ENCODE measurements at places on chromosomes 2 and 18. TPM values are rescaled to one million over a fixed set of nuclear protein-coding genes. Genes with fewer than 3 reads are reported as not detected.
A peak's percentile ranks its signal among the peaks of the same experiment; 100 is the strongest.

The DSC2 gene
- total RNA-seq = 0.58 TPM

The GAREM1 gene
- total RNA-seq = 6.2 TPM

The NEUROD1 gene
- total RNA-seq = not detected

The SLC5A7 gene
- not detected for total RNA-seq

The SAP130 gene
- total RNA-seq = 23.1 TPM

The EIPR1 gene
- 17.8 TPM for total RNA-seq

The CDH7 gene
- total RNA-seq = not detected

The NEU4 gene
- 1.3 TPM for total RNA-seq

The MPP4 gene
- 0.37 TPM for total RNA-seq

DNA sequence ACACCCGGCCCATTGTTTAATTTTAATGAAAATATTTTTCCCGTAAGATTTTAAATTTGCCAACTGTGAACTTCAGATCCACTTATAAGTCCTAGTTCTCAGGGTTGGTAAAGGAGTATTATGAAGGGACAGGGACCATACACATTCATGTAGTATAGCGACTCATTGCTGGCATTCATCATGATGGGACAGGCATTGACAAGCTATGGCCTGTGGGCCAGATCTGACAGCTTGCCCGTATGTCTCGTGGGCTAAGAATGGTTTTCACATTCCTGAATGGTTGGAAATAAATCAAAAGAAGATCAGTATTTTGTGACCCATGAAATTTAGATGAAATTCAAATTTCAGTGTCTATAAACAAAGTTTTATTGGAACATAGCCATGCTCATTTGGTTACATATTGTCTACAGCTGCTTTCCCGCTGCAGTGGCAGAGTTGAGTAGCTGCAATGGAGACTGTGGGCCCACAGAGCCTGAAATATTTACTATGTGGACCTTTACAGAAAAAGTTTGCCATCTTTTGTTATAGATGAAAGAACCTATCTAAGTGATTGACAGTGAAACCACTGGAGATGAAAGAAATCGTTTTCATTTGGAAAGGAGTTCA, 4.1 kb downstream of the RAPGEF4 start:
- H3K27ac ChIP-seq = no peak overlapping the region
- peaks cover 4% of the 10 kb centered on the region for H3K27me3 ChIP-seq
- H3K4me3 ChIP-seq = no peak overlapping the region
- H3K36me3 ChIP-seq = peaks cover 4% of the 10 kb centered on the region
- DNase-seq = no peak
- H3K4me1 ChIP-seq = peaks cover 7% of the 10 kb centered on the region

- no peaks in the 10 kb centered on the region for H3K36me3 ChIP-seq
- H3K4me1 ChIP-seq = peaks cover 66% of the 10 kb centered on the region
- peak overlapping the region; percentile 39 for H3K4me3 ChIP-seq
- peak overlapping the region; percentile 92 for H3K27ac ChIP-seq
- no peaks in the 10 kb centered on the region for H3K27me3 ChIP-seq
Measured at GRCh38 chr18:10139783-10140410, 226.1 kb downstream of the VAPA start.

DNA sequence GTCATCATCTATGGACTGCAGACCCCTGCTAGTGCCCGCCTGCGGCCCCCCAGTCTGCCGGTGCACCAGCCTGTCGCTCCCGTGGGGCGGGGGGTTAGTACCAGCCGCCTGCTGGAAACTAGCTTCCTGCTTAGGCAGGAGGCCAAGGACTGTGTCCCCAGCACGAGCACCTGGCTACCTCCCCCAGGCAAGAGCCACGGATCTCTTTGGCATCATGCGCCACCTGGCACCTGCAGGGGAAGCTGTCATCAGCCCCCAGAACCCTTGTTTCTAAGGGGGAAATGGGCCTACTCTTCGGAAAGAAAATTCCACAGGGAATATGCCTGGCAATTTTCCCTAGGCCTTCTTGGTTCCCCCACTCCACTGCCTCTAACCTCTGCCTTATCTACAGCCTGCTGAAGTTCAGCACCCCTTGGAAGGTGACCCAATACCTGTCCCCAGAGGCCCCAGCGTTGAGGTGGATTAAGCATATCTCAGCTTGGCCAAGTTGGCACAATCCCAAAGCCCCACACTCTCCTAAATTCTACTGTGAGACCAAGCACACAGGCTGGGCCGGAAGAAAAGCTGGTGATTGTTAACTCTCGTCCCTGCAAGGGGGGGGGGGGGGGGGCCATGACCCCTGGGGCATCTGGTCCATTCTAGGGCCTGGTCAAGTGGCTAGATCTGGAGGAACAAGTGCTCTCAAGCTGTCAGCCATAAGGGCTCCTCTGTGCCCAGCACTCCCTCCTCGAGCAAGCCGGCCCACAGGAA, 62.0 kb upstream of the POMC start:
- H3K27me3 ChIP-seq = no peaks in the 10 kb centered on the region
- no peak overlapping the region for H3K4me3 ChIP-seq
- peaks cover 20% of the 10 kb centered on the region for H3K36me3 ChIP-seq
- no peak for DNase-seq
- peaks cover 16% of the 10 kb centered on the region for H3K4me1 ChIP-seq
- H3K27ac ChIP-seq = no peak overlapping the region

GRCh38 chr2:236553522-236553921, 16.1 kb upstream of the ACKR3 start:
- H3K4me3 ChIP-seq = no peak overlapping the region
- H3K27ac ChIP-seq = peak overlapping the region; percentile 82
- peaks cover 45% of the 10 kb centered on the region for H3K4me1 ChIP-seq
- peaks cover 3% of the 10 kb centered on the region for H3K36me3 ChIP-seq
- H3K27me3 ChIP-seq = no peaks in the 10 kb centered on the region

DNA sequence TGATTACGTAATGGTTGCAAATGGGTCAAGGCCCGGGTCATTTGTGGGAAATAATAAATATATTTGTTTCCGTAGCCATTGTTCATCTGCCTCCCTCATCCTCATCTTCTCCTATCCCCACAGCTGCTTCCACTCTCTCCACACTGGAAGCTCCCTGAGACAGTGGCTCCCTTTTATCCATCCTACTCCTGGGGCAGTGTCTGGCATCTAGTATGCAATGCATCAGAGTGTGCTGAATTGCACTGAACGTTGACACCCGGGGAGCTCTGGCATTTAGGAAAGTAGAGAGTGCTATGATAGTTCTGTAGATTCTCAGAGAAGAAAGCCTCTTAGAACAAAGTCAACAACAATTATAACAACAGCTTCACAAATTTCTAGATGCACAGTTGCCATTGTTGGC, 45.5 kb upstream of the NAB1 start:
- no peak overlapping the region for H3K4me3 ChIP-seq
- H3K36me3 ChIP-seq = no peaks in the 10 kb centered on the region
- H3K27me3 ChIP-seq = no peaks in the 10 kb centered on the region
- H3K27ac ChIP-seq = no peak overlapping the region

- peak overlapping the region; percentile 57 for H3K27ac ChIP-seq
- peak overlapping the region; percentile 88 for H3K4me3 ChIP-seq
- peaks cover 31% of the 10 kb centered on the region for H3K4me1 ChIP-seq
- H3K27me3 ChIP-seq = no peaks in the 10 kb centered on the region
Measured at GRCh38 chr18:49459404-49460171, 857 bp downstream of the DYM start.

- H3K4me3 ChIP-seq = peak overlapping the region; percentile 10
- no peaks in the 10 kb centered on the region for H3K27me3 ChIP-seq
- peaks cover 60% of the 10 kb centered on the region for H3K4me1 ChIP-seq
- no peak for DNase-seq
- H3K36me3 ChIP-seq = no peaks in the 10 kb centered on the region
Measured at GRCh38 chr2:145108361-145108778, 588.5 kb upstream of the ZEB2 start.

DNA sequence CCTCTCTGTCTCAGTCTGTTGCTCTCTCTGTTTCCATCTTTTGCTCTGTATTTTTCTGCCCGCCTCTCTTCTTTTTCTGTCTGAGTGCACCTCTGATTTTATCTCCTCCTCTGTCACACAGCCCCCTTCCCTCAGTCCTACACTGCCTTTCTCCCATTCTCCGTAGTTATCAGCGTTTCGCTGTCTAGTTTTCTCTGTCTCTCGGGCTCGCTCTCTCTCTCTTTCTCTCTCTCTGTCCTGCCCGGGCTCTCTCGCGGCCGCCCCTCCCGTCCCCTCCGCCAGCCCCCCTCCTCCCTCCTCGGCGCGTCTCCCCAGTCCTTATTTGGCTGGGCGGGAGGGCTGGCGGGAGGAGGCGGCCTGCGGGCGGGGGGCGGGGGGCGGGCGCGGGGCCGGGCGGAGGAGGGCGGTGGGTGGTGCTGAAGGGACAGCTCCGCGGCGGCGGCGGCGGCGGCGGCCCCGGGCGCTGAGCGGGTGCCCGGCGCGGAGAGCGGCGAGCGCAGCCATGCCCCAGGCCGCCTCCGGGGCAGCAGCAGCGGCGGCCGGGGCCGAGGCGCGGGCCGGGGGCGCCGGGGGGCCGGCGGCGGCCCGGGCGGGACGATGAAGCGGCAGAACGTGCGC, at the start of gene KCNK3:
KCNK3 (plus strand) TSS at position 444 of the 618 bp plus-strand sequence; CDS start at position 598, 154 bp downstream.
- peaks cover 48% of the 10 kb centered on the region for H3K27me3 ChIP-seq
- peak within 1 kb of the TSS; percentile 67 for H3K4me3 ChIP-seq
- no peak for DNase-seq
- H3K4me1 ChIP-seq = peaks cover 35% of the 10 kb centered on the region
- H3K27ac ChIP-seq = peak within 1 kb of the TSS; percentile 94

GRCh38 chr2:152234277-152234676, 58.7 kb upstream of the STAM2 start:
- no peak overlapping the region for H3K4me3 ChIP-seq
- no peaks in the 10 kb centered on the region for H3K4me1 ChIP-seq
- DNase-seq = no peak
- H3K36me3 ChIP-seq = no peaks in the 10 kb centered on the region

DNA sequence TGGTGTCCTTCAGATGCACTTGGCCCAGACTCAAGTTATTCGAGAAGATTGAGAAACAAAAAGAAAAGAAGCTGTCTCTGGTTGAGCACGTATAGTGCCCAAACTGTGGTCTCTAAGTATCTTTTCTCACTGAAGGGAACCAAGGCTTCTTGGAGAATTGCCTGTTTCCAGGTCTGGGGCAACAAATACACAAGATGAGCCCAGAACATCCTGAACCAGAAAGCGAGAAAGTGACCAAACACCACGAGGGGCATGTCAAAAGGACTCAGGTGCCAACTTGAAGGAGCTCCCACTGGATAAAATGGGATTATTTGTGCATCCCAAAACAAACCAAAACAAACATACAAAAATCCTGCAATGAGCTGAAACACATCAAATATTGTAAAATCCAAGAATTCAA, 13.6 kb upstream of the ATOH8 start:
- H3K27ac ChIP-seq = no peak overlapping the region
- H3K36me3 ChIP-seq = peaks cover 1% of the 10 kb centered on the region
- no peak for DNase-seq
- H3K4me3 ChIP-seq = no peak overlapping the region
- peaks cover 13% of the 10 kb centered on the region for H3K27me3 ChIP-seq
- H3K4me1 ChIP-seq = peaks cover 41% of the 10 kb centered on the region

GRCh38 chr2:101150306-101151145, 656 bp downstream of the TBC1D8 start:
- H3K4me1 ChIP-seq = peaks cover 29% of the 10 kb centered on the region
- peaks cover 3% of the 10 kb centered on the region for H3K27me3 ChIP-seq

DNA sequence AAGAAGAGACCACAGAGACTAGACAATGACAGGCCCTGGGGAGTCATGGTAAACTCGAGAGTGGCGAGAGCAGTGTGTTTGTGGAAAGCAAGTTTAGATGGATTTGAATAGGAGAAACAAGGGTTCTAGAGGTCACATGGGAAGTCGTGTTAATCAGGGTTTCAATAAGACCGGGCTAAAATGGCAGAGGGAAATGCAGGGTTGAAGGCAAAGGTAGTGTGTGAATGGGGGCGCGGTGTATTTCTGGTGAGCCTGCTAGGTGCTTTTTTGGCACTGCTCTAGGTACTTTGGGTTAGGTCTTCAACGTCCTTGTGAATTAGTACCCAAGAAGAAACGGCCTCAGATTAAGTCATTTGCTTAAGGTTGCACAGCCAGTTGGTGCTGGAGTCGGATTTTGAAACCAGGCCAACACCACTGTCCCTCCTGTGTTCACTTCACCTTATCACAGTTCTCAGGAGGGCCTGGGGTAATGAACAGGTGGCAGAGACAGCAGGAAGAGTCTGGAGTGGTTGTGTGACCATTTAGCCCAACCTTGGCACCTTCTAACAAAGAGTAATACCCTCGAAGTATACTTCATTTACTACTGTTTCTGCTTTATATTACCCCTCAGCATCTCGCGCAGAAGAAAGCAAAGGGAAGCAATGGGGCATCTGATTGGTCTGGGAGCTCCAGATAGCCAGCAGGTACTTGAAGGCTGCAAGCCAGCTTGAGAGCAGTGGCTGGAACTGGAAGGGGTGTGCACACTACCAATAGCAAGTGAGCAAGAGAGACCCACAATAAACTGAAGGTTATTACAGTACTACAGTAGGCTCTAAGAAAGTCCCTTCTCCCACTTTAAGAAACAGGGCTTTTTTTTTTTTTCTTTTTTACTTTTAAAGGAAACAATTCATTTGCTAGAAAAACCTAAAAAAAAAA, 33.4 kb upstream of the GAREM2 start:
- DNase-seq = no peak
- peaks cover 13% of the 10 kb centered on the region for H3K36me3 ChIP-seq
- no peaks in the 10 kb centered on the region for H3K27me3 ChIP-seq
- H3K4me1 ChIP-seq = peaks cover 5% of the 10 kb centered on the region

- no peaks in the 10 kb centered on the region for H3K36me3 ChIP-seq
- DNase-seq = no peak
- peaks cover 38% of the 10 kb centered on the region for H3K27me3 ChIP-seq
- no peak overlapping the region for H3K4me3 ChIP-seq
Measured at GRCh38 chr18:46588971-46589660, 67.9 kb downstream of the LOXHD1 start.

DNA sequence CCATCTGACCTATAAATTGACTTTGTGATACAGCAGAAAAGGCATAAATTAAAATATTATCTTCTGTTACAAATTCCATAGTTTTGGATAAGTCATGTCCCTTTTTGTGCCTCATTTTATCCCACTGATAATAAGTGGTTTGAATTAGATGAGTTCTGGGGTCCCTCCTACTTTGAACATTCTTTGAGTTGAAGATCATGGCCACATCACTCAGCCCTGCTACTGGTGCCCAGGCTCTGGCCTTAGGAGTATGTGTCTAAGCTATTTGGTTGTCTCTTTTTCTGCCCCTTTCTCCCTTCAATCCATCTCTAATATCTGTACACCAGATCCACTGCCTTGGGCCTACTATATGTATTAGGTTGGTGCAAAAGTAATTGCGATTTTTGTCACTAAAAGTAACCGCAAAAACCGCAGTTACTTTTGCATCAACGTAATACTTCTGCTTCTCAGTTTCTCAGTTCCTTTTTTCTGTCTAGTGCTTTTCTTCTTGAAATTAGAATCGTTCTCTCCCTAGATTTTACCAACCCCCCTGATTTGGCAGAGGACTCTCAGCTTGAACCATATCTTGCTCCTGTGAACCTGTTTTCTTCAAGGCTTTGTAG, 362.5 kb upstream of the TNP1 start:
- no peak for DNase-seq
- H3K4me1 ChIP-seq = peaks cover 54% of the 10 kb centered on the region
- H3K36me3 ChIP-seq = no peaks in the 10 kb centered on the region
- peak overlapping the region; percentile 63 for H3K27ac ChIP-seq

DNA sequence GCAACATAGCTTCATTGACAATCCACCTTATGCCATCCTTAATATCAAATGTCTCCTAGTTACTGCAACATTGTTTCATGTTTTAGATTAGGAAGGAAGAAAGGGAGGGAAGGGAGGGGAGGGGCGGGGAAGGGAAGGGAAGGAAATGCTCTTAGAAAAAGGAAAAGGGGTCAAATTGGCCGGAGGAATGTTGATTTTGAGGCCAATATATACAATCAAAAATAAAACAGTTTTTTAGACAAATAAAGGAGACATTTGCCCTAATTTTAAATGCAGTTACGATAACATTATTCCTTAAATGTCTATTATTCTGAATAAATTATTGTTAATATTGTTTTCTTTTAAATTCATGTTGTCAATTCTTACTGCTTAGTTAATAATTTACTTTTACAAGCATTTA, 33.5 kb upstream of the CALCRL start:
- H3K36me3 ChIP-seq = peaks cover 32% of the 10 kb centered on the region
- H3K27ac ChIP-seq = no peak overlapping the region
- peaks cover 14% of the 10 kb centered on the region for H3K4me1 ChIP-seq
- H3K4me3 ChIP-seq = no peak overlapping the region
- no peaks in the 10 kb centered on the region for H3K27me3 ChIP-seq

All from chondrocyte (in vitro differentiated cells).